ENCODE measurements at places on chromosomes 4 and X.

GRCh38 chr4:186936496-186937375 lies 213.1 kb upstream of the FAT1 start:
- DNase-seq, result no peak

DNA sequence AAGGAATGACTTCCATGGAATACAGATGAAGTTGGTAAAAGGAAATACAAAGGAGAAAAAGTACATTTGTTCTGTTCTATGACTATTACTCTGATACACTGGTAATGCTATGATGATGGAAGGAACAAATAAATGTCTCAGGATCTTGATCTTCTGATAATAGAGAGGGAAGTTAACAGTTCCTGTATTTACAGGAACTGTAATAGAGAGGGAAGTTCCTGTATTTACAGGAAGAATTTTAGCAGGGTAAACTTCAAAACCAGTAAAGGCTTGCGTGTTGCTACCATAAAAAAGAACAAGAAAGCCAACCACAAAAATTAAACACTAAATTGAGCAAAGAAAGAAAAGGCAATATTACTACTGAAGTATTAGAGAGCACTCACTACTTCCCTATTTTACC lies 91.7 kb upstream of the HPGD start:
- DNase-seq, result no peak

DNA sequence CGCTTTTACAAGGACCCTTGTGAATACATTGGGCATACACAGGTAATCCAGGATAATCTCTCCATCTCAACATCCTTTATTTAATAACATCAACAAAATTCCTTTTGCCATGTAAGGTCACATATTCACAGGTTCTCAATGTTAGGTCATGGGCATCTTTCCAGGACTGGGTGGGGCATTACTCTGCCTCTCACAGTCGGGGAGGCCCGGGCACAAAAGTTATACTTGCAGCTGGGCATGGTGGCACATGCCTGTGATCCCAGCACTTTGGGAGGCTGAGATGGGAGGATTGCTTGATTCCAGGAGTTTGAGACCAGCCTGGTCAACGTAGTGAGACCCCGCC lies 93.7 kb upstream of the AP1S2 start:
- DNase-seq, result no peak

- no peak for DNase-seq
Observed at GRCh38 chr4:151530230-151530629, 121.3 kb downstream of the FHIP1A start.

DNA sequence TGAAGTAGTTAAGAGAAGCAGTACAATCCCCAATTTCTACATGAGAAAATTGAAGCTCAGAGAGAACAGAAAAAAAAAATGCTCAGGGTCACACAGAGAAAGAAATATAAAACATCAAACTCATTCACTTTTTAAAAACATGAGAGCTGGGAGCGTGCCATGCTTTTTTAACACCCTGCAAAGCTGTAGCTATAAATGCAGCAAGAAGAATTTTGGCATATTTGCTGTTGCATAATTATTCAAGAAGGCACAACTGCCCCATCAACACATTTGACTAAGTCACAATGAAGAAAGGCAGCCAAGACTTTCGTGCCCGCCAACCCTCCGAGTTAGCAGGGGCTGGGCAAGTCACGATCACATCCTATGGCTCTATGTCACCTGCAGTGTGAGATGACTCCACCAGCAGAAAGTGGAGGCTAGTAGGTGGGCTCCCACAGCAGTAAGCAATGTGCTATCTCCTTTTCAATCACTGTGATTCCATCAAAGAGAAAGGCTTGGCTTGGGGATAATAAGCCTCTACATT lies 214.8 kb downstream of the DHX15 start:
- DNase-seq, result no peak

DNA sequence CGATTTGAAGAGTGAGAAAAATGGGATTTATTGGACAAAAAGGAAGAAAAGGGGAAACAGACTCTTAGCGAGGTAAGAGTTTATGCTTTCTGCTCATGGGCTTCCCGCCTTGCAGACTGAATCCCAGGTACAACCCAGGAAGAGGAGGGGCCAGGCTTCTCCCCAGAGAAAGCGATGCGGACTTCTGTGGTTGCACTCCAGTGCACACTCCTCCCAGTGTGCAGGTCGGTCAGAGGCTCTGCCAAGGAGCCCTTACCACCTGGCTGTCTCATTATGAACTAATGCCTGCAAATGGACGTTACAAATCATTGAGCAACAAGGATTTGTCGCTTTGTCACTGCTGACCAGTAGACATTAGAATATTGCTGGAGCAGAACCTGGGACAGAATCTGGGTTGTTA lies 39.9 kb upstream of the GLRA2 start:
- DNase-seq, result no peak

GRCh38 chrX:16826207-16826606 lies 39.9 kb downstream of the TXLNG start:
- DNase-seq, result no peak

GRCh38 chr4:87543835-87544461 lies 14.8 kb upstream of the SPARCL1 start:
- no peak for DNase-seq

- DNase-seq, result no peak
Observed at GRCh38 chrX:13836575-13836974, 19.7 kb upstream of the GPM6B start.

GRCh38 chr4:156771171-156771837 lies 200.3 kb downstream of the PDGFC start:
- no peak for DNase-seq

- DNase-seq, result no peak
Observed at GRCh38 chr4:25993395-25994185, 79.6 kb downstream of the SMIM20 start.

GRCh38 chrX:71541210-71542022 lies 8.5 kb downstream of the OGT start:
- no peak for DNase-seq

DNA sequence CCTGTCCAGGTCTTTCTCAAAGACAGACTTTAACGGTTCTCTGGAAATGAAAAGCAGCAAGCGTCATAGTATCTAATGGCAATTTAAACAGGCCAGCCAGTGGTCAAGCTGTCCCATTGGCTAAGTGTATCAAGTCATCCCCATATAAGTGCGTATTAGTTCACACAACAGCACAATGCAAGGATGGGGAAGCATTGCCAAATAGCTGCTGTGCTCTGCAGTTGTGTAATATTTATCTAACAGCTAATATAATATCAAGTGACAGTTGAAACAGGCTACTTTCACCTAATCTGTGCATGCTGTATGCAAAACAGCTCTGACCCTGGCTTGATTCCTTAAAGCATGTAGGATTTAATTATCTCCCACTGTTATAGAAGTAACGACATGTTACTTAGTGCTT lies 134.8 kb upstream of the PPARGC1A start:
- no peak for DNase-seq

GRCh38 chrX:24862343-24862742 lies 153.4 kb downstream of the ARX start:
- no peak for DNase-seq

DNA sequence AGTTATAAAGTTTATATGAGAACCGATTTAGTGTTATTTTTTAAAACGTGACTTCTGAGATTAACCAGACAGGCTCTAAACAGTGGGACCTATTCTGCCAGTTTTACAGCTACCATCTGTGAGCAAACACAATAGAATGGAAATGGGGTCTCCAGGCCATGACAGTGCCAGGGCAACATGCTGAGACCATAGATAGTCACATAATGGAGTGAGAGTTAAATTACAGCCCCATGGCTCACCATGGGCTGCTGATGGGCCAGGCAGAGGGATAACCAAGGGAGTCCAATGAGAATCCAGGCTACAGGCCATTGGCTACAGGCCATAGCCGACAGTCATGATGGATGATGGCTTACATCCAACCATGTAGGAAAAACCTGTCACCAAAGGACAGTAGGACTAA lies 183.5 kb upstream of the NDP start:
- no peak for DNase-seq

DNA sequence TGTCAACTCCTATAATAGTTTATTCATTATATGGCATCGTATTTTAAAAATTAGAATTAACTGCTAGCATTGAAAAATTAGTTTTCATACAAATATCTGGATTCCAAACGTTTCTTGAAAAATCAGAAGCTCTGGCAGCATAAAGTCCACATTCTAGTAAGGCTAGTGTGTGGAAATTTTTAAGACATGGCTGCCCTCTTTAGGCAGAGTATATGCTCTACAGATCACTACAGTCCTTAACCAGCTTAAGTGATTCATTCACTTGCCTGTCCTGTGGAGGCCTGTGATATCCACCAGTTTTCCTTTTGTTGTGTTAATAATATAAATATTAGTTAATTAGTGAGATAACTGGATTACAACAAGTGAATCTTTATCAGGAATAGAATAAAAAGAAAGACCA lies 287.2 kb downstream of the OPHN1 start:
- no peak for DNase-seq

DNA sequence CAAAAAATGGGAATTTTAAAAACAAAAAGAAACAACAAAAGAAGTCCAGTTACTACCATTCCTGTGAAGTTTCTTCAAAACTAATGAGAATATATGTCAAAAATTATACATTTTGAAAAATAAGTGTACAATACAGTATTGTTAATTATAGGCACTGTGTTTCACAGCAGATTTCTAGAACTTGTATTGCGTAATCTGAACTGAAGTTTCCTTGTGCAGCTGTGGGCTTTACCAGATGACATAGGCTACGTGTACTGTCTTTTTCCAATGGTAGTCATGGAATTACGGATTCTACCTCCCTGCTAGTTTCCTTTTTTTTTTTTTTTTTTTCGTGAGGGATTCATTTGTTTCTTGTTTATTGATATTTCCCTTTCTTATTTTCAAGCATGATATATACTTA lies 113.8 kb upstream of the GABRA2 start:
- no peak for DNase-seq

- no peak for DNase-seq
Observed at GRCh38 chrX:117977526-117977925, 139.1 kb downstream of the KLHL13 start.

DNA sequence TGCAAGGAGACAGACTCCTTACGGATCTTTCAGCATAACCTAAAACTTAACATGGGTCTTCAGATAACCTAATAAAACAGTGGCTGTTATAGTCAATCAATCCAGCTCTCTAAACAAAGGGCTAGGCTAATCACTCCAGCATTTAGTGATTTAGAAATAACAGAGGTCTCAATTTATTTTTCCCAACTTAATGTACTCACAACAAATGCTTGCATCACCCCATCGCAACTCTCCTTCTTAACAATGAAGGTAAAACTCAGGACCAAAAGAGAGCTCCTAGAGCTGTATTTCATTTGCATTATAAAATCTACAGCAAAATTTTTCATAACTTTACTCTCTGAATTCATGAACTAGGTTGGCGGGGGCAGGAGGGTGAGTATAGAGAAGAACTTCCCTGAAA lies 1.1 kb downstream of the LIN54 start:
- DNase-seq, result no peak

DNA sequence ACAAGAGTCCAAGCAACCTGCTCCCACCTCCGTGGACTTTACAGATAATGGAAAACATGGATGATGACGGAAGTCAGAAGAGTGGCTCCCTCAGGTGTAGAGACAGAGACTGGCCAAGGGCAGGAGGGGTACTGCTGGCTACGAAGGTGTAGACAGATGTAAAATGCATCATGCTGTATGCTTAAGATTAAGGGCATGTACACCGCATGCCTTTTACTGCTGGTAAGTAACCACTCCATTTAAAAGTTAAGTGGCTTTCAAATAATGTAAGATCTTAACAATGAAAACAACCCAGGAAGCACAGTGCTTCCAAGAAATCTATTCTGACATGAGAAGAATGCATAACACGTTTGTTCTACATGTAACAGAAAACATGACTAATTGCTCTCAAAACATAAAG lies 76.9 kb upstream of the FAM9B start:
- no peak for DNase-seq

GRCh38 chr4:173230062-173230461 lies 61.5 kb downstream of the GALNT7 start:
- no peak for DNase-seq

GRCh38 chrX:141669689-141670088 lies 28.9 kb downstream of the SPANXD start:
- no peak for DNase-seq

DNA sequence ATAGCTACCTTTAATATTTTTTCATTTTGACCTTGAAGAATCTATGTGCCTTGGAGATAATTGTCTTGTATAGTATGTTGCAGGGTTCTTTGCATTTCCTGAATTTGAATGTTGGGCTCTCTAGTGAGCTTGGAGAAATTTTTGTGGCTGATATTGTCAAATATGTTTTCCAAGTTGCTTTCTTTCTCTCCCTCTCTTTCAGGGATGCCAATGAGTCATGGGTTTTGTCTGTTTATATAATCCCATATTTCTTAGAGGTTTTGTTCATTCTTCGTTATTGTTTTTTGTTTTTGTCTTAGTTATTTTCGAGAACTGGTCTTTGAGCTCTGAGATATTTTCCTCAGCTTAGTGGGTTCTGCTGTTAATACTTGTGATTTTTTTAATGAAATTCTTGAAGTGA lies 20.7 kb downstream of the RAB40AL start:
- DNase-seq, result no peak

DNA sequence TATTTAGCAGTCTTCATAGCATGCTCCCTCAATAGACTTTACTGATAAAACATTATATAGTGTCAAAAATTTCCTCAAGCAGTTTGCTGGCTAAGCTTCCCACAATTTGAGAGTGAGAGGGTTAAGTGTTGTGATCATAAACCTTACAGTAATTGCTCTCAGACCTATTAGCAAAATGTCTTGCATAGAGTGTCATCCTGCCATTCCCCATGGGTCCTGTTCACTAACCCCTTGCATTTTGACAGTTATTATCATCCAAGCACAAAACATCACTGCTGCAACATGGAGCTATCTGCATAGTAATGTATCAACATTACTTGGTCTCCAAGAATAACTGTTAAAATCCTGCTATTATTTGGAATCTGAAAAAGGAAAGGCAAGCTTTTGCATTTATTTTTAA lies 196.1 kb upstream of the GK2 start:
- DNase-seq, result no peak

- DNase-seq, result peak; percentile 4
Observed at GRCh38 chr4:106809076-106809475, 227.0 kb downstream of the DKK2 start.

- DNase-seq, result no peak
Observed at GRCh38 chr4:17875402-17876070, 64.8 kb downstream of the NCAPG start.

- no peak for DNase-seq
Observed at GRCh38 chr4:174401471-174402130, 117.9 kb downstream of the CEP44 start.

GRCh38 chr4:78512357-78512920 lies 39.1 kb upstream of the ANXA3 start:
- DNase-seq, result no peak

DNA sequence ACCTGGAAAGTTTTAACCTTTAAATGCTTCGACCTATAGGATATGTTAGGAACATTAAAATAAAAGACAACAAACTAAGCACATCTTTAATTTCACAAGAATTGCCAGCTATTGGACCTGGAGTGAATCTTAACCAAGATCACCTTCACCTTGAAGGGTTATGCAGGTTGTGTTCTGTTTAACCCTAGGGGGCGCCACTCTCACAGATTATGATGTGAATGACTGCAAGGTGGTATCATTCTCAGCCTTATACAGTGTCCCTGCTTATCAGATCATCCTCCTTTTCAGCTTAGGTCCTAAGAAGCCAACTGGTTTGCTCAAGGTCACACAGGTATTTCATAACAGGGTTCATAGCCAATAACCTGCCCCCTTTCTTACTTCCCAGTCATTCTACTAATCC lies 23.5 kb downstream of the INTS6L start:
- no peak for DNase-seq

- no peak for DNase-seq
Observed at GRCh38 chrX:66698273-66699204, 59.7 kb upstream of the EDA2R start.

Measured in NCI-H1930 (cell line).